ENCODE measurements at places on chromosomes 2 and 18.
A peak's percentile ranks its signal among the peaks of the same experiment; 100 is the strongest.

DNA sequence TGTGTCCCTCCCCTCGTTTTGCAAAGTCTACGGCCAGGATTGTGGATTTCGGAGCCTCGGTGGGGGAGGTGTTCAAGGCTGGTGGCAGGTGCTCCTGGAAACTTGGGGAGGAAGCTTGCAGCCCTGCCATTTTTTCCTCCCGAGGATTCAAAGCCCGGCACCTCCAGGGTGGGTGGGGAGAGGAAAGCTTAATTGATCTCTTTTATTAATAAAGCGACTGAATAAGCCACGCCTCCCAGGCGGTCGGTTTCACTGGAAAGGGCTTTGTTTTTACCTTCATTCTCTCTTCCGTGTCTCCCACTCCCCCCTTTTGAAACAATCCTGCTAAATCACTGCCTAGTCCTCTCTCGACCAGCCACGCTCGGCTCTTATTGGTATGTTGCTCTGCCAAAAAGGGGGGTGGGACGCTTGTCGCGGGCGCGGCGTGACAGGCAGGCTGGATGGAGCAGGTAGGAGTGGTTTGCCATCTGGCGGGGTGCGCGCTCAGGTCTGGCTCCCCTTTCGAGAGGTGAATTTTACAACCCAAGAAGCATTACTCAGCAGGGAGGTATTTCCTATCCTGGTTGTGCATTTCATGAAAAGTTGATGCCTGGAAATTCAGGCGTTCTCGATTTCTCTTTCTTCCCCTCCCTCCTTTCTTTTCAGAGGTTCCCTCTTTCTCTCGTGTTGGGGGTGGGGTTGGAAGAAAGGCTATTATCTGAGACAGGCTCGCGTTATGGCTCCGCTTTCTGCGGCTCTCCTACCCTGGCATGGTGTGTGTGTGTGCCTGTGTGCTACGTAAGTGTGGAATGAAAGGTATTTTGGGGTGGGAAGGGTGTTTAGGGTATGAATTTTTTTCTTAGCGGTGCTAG lies 1.4 kb downstream of the NEDD4L start:
- peak; percentile 26 for DNase-seq

- DNase-seq = no peak
These were observed 52.8 kb upstream of the OTOF start for GRCh38 chr2:26530696-26531095.

GRCh38 chr2:46171996-46172546 lies 125.1 kb upstream of the EPAS1 start:
- no peak for DNase-seq

DNA sequence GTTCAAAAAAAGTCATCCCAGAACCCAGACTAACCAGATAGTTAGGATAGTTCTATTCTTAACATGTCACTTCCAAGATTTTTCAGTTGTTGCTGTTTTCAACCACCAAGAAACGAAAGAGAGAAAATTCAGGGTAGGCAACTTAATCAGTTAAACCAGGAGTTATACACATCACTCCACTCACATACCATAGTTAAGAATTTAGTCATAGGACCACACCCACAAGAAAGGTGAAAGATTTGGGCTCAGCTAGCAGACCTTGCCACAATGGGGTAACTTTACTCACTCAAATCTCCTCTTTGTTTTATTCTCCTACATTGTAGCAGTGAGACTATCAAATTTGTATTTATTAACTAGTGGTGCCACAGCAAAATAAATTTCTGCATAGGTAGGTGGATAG lies 473.6 kb downstream of the NUP35 start:
- DNase-seq = no peak

DNA sequence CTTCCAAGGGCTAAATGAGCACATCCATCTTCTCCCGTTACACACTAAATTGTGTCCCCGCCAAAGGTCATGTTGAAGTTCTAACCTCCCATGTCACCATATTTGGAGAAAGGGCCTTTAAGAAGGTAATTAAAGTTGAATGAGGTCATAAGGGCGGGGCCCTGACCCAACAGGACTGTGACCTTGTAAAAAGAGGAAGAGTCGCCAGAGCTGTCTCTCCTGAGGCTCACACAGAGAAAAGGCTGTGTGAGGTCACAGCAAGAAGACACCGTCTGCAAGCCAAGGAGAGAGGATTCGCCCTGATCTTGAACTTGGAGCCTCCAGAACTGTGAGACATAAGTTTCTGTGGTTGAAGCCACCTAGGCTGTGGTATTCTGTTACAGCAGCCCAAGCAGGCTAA lies 24.1 kb downstream of the TRABD2A start:
- DNase-seq = peak; percentile 36

GRCh38 chr2:1741851-1742250 lies 2.5 kb downstream of the PXDN start:
- DNase-seq = no peak

GRCh38 chr18:9914334-9914583 lies 443 bp downstream of the VAPA start:
- DNase-seq = no peak

GRCh38 chr18:8529609-8530008 lies 79.6 kb upstream of the RAB12 start:
- no peak for DNase-seq

- DNase-seq = no peak
These were observed 56.4 kb upstream of the NFATC1 start for GRCh38 chr18:79339094-79339908.

DNA sequence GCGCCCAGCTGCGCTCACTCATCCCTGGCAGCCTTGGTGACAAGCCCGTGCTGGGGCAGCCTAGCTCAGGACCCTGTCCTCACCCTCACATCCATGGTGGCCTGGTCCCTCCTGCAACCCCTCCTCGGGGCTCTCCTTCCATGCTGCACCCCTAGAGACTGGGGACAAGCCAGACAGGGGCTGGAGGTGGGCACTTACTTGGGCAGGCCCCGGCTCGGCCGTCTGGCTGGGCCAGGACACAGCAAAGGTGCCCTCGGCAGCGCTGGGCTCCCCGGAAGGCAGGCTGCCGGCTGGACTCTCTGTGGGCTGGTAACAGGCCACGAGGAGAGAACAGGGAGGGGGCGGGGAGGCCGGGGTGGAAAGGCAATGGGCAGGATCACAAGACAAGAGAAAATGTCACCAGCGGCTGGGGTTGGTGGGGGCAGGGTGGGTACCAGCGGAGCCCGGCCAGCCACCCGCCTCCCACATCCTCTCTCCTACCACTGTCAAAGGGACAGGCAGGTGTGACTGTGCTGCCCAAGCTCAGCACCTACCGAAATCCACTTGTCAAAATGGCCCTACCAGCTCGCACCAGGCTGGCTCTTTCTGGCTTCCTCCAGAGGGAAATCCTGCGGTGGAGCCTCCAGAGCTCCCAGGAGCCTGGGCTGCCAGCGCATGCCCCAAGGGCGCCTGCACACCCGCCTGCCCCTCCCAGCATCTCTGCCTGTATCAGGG lies 54.7 kb downstream of the BIN1 start:
- peak; percentile 3 for DNase-seq

DNA sequence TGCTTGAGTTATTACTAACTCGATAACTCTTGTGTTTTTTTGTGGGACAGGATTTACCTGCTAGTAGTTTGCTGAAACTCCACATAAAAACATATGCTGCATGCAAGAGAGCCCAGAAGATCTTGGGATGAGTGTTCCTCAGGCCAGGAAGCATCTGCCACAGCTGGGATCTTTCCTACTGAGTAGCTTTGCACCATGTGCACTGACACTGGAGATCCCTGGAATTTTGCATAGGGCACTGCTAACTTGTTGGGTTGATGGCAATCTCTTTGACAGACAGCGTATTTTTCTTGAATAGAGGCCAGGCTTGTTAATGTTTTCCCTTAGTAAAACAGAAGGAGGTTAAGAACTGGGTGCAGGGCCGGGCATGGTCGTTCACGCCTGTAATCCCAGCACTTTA lies 808 bp upstream of the SERPINB11 start:
- no peak for DNase-seq

GRCh38 chr18:10354241-10354811 lies 100.1 kb upstream of the APCDD1 start:
- DNase-seq = no peak

- no peak for DNase-seq
These were observed 28.7 kb downstream of the CCDC141 start for GRCh38 chr2:179021258-179021657.

- no peak for DNase-seq
These were observed 61.2 kb downstream of the BOD1L2 start for GRCh38 chr18:57208047-57208446.

GRCh38 chr2:10785260-10785659 lies 27.3 kb downstream of the PDIA6 start:
- no peak for DNase-seq

GRCh38 chr18:58863539-58864145 lies 1.0 kb upstream of the ZNF532 start:
- peak; percentile 12 for DNase-seq

- no peak for DNase-seq
These were observed 60.0 kb upstream of the SGPP2 start for GRCh38 chr2:222364285-222364895.

- no peak for DNase-seq
These were observed 660.1 kb upstream of the RAB6C start for GRCh38 chr2:129319422-129319717.

DNA sequence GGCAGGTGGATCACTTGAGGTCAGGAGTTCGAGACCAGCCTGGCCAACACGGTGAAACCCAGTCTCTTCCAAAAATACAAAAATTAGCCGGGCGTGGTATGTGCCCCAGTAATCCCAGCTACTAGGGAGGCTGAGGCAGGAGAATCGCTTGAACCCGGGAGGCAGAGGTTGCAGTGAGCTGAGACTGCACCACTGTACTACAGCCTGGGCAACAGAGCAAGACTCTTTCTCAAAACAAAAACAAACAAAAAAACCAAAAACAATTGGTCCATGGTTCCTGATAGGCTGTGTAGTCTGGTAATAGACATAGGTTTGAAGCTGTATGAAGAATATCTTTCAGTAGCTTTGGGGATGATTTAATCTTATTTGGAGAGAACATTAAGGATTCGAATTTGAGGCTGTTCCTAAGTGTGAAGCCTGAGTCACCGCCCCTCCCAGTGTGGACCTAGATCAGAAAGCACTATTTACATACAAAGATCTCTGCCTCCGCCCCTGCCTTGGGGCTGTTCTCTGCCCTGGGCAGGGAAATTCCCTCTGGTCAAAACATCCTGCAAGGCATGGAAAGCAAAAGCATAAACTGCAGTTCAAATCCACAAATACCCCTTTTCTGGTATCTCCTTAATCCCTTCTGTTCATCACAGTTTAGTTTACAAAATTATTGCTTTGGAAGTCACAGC lies 52.8 kb upstream of the PMAIP1 start:
- DNase-seq = no peak

DNA sequence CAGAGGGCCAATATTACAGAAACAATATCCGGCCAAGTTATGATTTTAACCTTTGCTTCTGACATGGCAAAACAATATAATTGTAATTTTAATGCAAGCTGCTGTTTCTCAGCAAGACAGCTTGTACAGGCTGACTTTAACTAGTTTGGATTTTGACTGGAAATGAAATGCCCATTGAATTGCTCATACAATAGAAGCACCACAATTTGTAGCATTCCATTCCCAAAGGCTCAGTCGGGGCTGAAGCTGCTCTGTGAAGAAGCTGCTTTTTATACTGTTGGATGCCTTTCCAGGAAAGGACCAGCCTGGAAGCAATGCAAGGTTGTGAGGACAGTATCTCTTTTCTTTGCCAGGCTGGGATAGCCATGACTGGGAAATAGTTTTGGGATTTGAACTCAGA lies 677.0 kb upstream of the FANCL start:
- DNase-seq = no peak

DNA sequence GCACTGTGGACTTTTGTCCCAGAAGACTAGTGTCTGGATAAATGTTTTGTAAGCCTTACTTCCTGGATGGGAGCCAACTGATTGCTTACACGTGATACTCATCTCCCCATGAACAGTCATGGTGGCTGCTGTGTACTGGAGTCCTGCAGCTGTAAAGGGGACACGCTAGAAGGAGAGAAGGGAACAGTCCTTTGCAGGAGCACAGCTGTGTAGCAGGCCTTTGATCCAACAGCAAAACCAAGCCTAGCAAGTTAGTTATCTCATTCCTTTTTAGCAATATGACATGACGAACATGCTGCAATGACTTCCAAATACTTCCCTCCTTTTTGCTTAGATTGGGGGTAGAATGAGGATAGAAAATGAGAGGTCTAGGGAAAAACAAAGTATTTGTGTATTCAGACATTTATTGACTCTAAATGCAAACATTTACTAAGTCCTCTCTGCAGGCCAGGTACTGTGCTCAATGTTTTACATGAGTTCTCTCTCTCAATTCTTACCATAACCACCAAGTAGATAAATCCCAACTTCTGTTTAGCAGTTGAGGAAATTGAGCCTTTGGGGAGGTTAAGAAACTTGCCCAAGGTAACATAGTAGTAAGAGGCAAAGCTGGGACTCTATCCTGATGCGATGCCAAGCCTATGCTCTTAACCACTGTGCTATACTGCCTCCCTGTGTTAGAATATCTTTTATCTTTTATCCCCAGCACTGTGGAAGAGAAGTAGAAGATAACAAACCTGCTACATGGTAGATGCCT lies 55.4 kb upstream of the CD28 start:
- no peak for DNase-seq

- no peak for DNase-seq
These were observed 12.1 kb upstream of the GAL3ST2 start for GRCh38 chr2:241764275-241765241.

GRCh38 chr18:34493566-34494358 lies 216.3 kb upstream of the DTNA start:
- no peak for DNase-seq

DNA sequence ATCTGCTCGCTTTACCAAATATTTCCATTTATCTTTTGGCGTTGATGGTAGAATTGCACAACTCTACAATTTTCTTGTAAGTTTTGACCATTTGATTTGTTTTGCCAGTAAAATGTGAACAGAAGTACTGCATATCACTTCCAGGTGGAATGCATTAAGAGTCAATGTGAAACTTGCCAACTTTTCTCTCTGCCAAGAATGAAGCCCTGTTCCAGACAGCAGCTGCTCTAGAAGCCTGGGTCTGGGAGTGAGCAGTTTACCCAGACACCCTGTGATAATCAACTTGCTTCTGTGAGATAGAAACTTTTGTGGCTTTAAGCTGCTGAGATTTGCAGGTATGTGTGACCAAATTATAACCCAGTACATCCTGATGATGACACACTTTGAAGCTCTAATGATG lies 115.9 kb upstream of the SYT4 start:
- no peak for DNase-seq

All from activated T-cell treated with anti-CD3 and anti-CD28 coated beads, Interleukin-2, amount 50 U/mL, for 4 hours (primary cell).